Body of pancreas (tissue), 4 donors: ENCODE measurements at places on chromosomes 5 and 9. TPM values are rescaled to one million over a fixed set of nuclear protein-coding genes. Genes with fewer than 3 reads are reported as not detected.

DNA sequence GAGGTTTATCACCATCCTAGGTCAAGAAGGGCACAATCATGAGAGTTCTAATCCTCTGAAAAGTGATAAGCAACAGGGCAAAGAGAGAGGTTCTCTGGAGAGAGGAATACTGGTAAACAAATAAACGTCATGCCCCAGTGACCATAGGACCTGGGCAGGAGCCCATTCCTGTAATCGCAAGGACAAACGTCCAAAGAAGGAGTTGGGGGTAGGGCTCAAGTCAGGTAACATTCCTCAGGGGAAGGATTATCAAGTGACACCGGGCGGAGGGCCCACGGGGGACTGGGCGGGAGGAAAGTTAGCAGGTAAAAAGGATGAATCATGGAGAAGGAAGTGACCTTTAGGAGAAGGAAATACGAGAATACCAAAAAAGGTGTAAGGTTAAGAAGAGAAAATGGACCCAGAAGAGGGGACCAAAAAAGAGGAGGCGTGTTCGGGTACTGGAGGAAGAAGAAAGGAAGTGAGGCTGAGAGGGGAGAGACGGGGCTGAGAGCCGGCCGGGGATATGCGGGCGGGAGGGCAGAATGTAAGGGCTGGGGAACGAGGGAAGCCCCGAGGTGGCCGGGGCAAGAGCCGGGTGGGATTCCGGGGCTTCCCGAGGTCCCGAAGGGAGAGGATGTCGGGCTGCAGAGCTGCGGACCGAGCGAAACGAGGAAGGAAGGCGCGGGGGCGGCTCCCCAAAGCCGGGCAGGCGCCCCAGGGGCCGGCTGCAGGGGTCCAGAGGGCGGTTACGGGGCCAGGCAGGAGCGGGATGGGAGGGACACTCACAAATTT, 583 bp downstream of the DIAPH1 start:
- DNase-seq = peak; percentile 93

- peak; percentile 80 for DNase-seq
These were observed 177.9 kb downstream of the C9orf50 start for GRCh38 chr9:129442803-129443511.

- DNase-seq = no peak
These were observed 29.2 kb downstream of the LHX3 start for GRCh38 chr9:136175616-136176197.

- DNase-seq = no peak
These were observed 155.2 kb downstream of the MEF2C start for GRCh38 chr5:88727705-88728313.

- DNase-seq = no peak
These were observed 192.9 kb downstream of the CRB2 start for GRCh38 chr9:123548741-123549545.

TMEM252 gene
- total RNA-seq = not detected

ANKRD34B gene
- total RNA-seq = not detected

DNA sequence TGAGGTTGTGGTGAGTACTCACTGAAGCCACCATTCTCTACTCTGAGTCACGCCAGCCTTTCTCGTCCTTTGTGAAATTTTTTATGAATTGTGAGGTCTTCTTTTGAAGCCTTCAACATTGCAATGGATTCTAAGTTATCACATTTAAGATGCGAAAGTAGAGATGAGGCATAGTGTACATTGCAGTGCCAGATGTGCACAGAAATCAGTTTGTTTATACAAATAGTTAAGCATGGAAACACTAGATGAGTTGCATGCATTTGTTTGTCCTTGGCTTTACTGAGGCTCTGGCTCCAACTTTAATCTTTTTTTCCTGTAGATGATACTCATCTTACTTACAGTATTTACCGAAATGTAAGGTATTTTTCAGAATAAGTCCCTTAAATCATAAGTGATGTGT, 453.7 kb upstream of the RIOK2 start:
- no peak for DNase-seq

DNA sequence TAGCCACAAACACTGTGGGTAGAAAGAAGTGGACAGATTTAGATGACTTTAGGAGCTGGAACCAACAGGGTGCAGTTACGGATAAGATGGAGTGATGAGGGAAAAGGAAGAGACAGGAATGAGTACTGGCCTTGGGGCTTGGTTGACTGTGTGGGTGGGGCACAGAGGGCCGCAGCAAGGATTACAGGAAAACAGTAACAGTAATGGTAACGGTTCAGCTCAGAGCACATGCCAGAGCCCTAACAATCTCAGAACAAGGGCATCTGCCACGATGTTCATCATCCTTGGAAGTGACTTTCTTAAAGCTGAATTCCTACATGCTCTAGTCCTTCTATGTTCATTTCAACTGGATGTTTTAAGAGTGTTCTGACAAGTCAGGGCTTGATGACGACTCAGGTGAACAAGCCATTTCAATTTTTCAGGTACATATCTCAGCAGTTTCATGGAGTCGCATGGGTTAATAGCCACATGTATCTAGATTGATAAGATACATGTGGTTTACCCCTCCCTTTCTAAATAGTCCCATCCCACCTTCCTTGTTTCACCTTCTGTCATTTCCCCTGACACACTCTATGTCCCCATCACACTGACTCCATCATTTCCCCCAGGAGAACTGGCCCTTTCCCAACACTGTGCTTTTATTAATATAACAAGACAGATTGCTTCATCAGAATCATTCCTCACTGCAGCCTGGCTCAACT, 65.0 kb downstream of the CEMIP2 start:
- DNase-seq = no peak

GRCh38 chr9:75876999-75877640, 13.4 kb upstream of the PCSK5 start:
- DNase-seq = no peak

MAMDC4 gene
- 6.5 TPM for total RNA-seq

DNA sequence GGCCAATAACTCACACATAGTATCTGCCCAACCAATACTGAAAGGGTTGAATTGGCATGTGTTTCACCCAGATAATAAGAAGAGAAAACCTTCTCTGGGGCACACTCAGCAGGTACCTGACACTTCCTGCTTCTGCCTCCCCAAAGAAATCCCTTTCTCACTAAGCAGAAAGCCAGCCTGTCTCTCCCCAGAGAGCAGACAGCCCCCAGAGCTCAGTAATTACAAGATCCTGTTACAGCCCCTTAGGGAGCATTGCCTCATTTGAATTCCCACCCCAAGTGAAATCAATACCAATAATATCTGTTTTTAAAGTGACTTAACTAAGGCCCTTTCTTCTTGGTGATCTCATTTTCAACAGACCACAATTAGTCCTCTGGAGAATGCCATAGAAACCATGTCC, 38.5 kb upstream of the FOXI1 start:
- no peak for DNase-seq

DNA sequence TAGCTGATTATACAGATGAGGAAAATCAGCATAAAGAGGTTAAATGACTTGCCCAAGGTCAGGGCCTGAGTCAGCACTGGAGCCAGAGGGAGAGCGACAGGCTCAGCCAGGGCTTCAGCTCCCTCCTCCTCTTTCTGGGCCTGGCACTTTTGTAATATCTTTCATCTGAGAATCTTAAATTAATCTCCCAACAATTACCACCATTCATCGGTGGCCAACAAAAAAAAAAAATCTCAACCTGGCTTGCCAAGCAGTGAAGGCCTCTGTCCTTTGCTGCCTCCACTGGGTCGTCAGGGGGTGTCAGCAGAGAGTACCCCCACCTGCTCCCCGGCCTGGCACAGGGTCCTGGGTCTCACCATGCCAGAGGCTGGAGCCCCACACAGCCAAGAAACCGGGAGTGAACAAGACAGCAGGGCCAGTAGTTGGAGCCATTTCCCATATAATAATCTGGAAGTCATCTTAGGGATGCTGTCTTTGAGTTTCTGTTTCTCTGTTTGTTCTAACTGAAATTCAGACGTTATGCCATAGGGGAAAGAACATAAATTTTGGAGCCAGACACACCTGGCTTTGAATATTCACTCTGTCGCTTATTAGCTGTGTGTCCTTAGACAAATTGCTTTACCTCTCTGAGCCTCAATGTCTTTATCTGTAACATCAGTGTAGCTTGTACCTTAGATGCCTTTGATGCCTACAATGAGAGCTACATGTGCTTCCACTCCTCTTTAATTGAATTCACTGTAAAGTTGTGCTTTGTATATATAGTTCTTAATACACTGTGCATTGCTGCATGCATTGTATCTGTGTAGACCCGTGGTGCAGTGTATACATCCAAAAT, 299.9 kb upstream of the MSX2 start:
- DNase-seq = peak; percentile 7

GRCh38 chr5:172674155-172674554, 33.1 kb downstream of the NEURL1B start:
- no peak for DNase-seq

PDE6A gene
- total RNA-seq = not detected

DNA sequence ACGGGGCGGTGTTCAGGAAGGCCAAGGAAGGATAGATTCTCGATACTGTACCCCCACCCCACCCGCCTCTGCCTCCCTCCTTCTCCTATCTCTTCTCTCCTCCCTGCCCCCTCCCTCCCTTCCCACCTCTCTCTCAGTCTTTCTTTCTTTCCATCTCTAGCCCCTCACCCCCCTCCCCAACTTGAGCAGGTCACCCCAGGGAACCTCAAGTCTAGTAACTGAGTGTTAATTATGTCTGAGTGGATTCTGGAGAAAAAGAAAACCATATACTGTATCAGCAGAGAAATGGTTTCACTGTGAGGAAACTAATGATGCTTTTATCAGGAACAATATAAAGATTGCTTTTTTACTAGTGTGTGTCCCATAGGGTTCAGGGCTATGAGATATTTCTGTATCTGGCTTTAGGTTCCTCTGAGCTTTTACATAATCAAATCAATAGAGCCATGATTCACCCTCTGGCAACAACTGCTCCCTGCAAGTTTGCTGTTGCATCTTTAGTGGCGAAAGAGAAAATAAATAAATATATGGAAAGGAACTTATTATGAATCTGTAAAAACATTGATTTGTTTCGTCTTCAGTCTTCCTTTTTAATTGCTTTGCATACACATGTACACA, 639.7 kb downstream of the CCDC171 start:
- no peak for DNase-seq

PCAT7 gene
- 0.78 TPM for total RNA-seq

GRCh38 chr5:51034222-51034901, 348.9 kb upstream of the ISL1 start:
- DNase-seq = no peak

GRCh38 chr9:37917801-37918664, 14.1 kb upstream of the SLC25A51 start:
- DNase-seq = peak; percentile 16

- DNase-seq = no peak
These were observed 690.9 kb upstream of the CDH18 start for GRCh38 chr5:20678814-20679298.

- no peak for DNase-seq
These were observed 38.7 kb upstream of the SH3PXD2B start for GRCh38 chr5:172493002-172493401.

GRCh38 chr5:6601271-6601670, 31.6 kb downstream of the NSUN2 start:
- no peak for DNase-seq
